Mammary microvascular endothelial cell (primary cell): ENCODE measurements at places on chromosomes 7 and 10. TPM values are rescaled to one million over a fixed set of nuclear protein-coding genes. Genes with fewer than 3 reads are reported as not detected.

Gene GPR15LG
- total RNA-seq = not detected in 2 replicates

Gene IFT22
- 20.1 and 28.2 TPM in 2 replicates for total RNA-seq

Gene OR9A2
- total RNA-seq = not detected in 2 replicates

Gene ZWINT
- 64.2 and 71.7 TPM in 2 replicates for total RNA-seq

Gene STOX1
- total RNA-seq = 0.59 TPM in 1 of 2 replicates, not detected in the other

Gene NCF1
- total RNA-seq = 0.40 TPM in 1 of 2 replicates, not detected in the other

Gene ANKRD30A
- total RNA-seq = not detected in 2 replicates

Gene XRCC2
- total RNA-seq = 4.7 and 6.5 TPM in 2 replicates

Gene ST8SIA6
- total RNA-seq = not detected in 2 replicates

Gene CRYGN
- total RNA-seq = 0.05 TPM in 1 of 2 replicates, not detected in the other

Gene IFIT1B
- 0.34 TPM in 1 of 2 replicates, not detected in the other for total RNA-seq
